ENCODE measurements at places on chromosomes 7 and 10.

DNA sequence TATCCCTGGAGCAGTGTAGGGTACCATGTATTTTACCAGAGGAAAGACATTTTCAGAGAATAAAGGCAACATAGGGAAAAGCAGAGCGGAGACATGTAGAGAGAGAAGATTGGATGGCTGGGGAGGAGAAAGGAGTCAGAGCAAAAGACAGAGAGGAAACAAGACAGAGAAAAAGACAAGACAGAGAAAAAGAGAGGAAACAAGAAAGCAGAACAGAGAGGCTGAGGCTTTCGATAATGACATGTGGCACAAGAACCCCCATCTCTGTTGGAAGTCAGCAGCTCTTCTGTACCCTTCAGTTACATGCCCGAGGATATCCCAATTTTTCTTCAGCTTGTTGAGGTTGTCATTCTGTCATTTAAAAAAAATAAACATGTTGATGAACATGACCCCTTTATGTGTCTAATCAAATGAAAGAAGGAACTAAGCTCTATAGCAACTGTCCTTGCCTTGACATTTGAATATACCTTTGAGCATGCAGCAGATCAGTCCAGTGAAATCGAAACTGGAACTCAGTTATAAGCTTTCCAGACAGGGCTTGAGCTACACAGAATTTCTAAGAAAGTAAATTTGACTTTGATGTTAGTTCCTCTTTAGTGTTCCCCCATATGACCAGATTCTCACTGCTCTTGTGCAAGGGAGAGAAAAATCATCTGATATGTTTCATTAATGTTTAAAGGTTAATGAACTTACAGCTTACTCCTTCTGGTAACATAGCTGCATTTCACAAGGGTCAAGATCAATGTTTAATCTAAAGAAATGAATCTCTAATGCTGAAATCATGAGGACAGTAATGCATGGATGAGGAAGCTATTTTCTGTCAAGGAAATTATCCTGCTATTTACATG lies 75.1 kb upstream of the SP4 start:
- DNase-seq = no peak

DNA sequence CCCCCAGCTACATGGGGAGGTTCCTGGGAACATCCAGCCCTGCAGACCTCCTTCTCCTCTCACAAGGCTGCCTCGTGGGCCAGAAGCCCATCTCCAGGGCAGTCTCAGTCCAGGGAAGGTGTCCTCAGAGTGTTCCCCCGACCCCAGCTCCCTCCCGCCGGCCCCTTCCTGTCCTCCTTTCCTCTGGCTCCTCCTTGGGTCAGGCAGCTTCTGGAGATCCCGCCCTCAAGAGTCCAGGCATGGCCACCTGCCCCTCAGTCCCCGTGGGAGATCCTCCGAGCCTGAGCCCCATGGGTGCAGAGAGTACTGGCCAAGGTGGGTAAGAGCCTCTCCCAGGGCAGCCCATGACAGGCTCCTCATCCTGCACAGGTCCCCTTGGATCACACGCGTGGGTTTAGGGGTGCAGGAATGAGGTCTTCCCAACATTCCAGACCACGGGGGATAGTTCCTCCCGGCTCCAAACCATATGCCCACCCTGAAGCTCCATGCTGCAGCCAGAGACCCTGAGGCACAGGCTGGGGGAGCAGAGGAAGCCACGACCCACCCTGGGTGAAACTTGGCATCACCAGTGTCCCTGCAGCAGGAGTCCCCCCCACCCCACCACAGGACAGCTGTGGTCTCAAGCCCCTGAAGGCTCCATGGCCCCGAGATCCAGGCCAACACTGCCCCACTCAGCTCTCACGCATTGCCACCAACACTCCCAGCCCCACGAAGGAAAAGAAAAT lies 65.5 kb downstream of the OAT start:
- DNase-seq = no peak

DNA sequence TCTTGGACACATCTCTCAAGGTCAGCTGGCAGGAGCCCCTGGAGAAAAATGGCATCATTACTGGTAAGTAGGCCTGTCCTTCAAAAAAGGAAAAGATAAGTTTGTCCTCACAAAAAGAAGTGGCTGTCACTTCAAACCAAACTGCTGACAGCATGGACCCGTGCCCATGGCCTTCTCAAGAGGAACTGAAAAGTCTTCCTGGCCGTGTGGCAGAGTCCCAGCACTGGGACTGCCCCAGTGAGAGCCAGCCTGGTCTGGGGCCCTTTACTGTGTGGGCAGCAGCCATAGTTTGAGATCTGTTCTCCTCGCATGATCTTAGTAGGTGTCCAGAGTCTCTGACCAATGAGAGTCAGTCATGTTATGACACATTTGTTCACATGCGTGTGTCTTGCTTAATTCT lies 614.2 kb upstream of the FOXK1 start:
- no peak for DNase-seq

GRCh38 chr10:80407812-80408241 lies 524 bp upstream of the PRXL2A start:
- DNase-seq = no peak

DNA sequence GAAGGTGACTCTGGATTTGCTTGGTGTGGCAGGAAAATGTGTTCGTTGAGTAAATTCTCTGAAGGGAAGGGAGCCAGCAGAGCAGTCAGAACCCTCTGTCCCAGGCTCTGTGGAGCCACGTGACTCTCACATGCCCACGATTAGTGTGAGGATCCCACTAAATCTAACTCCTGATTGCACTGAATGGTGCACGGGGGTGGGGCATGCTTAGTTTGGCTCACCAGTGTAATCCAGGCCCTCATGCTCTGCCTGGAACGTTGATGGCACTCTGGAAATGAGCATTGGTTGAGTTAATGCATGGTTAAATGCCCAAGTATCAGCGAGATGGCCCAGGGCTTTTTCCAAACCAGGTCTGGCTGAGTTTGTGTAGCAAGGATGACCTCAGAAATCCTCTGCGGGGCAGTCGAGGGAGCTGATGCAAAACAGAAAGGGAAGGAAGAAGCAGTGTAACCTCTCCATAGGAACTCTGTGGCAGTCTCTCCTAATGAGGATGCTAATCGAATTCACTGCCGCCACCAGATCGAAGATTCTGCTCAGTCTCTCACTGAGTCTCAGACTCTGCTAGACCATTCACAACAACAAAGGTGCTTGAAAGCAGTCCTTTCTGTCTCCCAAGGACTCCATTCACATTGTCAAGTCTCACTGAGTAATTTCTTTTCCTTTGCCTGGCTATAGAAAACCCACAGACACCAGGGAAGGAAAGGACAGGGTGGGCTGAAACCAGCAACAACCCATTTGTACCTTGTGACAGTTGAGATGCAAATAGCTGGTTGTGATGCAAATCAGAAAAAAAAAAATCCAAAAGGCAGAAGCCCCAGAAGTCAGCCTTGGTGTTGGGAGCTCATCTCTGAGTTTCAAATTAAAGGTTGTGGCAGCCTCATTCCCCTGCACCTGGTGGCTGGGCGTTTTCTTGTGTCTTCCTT lies 98.1 kb downstream of the C10orf105 start:
- DNase-seq = no peak

- no peak for DNase-seq
These were observed 9.1 kb downstream of the TTYH3 start for GRCh38 chr7:2640846-2641316.

DNA sequence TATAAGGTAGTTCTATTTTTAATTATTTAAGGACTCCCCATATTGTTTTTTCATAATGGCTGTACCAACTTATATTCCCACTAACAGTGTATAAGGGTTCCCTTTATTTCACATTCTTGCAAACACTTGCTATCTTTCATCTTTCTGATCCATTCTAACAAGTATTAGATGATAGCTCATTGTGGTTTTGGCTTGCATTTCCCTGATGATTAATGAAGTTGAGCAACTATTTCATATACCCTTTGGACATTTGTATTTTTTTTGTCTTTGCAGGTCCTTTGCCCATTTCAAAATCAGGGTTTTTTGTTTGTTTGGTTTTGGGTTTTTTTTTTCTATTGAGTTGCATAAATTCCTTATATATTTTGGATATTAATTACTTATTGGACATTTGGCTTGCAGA lies 107.2 kb downstream of the EPC1 start:
- DNase-seq = no peak

GRCh38 chr10:72889391-72889831 lies 4.1 kb upstream of the OIT3 start:
- DNase-seq = no peak

GRCh38 chr10:51564896-51565510 lies 134.4 kb downstream of the CSTF2T start:
- DNase-seq = no peak

DNA sequence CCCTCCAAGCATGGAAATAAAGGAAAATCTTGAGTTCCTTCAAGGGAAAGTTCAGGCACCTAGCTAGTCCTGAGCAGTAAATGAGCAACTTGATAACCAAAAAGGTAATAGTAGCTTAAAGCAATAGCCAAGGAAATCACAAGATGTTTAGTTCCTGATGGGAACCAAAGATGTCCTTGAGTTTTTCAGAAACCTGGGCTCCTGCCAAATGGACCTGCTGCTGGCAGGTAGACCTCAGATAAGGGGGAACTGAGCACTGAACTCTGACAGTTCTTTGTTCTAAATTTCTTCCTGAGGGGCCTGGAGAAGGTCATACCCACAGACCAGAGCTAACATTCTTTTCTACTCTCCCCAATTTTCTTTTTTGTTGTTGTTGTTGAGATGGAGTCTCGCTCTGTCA lies 48.5 kb downstream of the TMEM130 start:
- no peak for DNase-seq

DNA sequence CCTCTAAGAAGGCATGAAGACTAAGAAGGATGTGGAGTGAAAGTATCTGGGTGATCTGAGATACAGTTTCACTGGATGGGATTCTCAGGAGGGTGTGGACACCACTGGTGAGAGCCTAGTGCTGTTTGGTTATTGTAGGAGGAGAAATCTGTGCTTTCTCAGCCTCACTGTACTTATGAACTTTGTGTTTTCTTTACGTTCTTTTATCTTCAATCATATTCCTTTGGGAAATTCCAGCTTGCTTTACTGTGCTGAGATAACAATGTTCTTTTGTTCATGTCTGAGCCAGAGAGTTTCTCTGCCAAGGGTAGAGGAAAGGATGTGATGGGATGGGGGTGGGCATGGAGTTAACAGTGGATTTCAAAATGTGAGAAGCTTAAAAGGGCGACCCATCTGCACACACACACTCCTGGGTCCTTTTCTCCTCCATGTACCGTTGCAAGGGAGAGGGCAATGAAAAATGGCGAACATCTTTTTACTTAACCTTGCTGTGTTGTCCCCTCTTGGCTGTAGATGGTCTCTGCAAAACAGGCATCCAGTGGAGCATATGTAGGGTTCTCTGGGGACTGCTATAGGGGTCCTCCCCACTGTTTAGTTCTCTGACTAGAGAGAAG lies 25.0 kb upstream of the TAX1BP1 start:
- DNase-seq = no peak

DNA sequence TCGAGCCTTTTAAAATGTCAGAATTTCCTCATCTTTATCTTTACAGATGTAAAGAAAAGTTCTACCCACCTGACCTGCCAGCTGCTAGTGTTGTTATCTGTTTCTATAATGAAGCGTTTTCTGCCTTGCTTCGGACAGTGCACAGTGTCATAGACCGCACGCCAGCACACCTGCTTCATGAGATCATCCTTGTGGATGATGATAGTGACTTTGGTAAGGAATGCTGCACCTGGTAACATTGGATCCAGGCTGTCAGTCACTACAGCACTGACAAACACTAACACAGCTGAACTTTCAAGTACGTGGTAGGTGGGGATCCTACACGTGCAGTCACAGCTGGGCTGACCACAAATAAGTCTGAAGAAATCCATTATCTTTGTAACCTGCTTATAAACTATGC lies 77.6 kb downstream of the GALNT11 start:
- no peak for DNase-seq

GRCh38 chr7:116999311-116999710 lies 46.0 kb downstream of the ST7 start:
- DNase-seq = no peak

All from T follicular helper cell (primary cell).